Sciatic nerve (tissue), 2 donors: ENCODE measurements at places on chromosomes 2 and 18.
A peak's percentile ranks its signal among the peaks of the same experiment; 100 is the strongest.

GRCh38 chr2:191304939-191305875 lies 60.0 kb downstream of the MYO1B start:
- peak; percentile 70 for DNase-seq

GRCh38 chr2:40165509-40165844 lies 286.4 kb downstream of the SLC8A1 start:
- DNase-seq: no peak

- no peak for DNase-seq
Measured at GRCh38 chr2:69061525-69061924, 48.5 kb downstream of the ANTXR1 start.

DNA sequence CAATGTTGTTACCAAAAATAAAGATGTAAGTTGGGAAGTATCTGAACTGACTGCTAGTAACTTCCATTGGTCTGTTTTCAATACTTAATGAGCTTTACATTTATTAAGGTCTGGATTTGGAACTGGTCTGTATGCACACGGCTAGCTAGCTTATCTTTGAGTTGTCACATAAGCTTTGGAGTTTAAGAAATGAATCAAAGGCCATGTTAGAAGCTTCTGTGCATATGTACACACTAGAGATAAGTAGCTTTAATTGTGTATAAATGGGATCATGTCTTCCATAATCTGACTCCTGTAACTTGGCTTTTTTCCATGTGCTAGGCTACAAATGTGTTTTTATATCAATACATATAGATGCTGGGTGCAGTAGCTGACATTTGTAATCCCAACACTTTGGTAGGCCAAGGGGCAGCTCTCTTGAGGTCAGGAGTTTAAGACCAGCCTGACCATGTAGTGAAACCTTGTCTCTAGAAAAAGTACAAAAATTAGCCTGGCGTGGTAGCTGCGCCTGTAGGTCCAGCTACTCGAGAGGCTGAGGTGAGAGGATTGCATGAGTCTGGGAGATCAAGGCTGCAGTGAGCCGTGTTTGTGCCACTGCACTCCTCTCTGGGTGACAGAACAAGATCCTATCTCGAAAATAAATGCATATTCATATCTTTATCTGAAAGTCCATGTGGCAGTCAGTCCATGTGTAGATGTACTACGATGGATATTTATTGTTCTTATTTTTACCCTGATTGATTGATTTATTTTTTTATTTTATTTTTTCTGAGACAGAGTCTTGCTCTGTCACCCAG lies 27.2 kb downstream of the ATIC start:
- no peak for DNase-seq

- no peak for DNase-seq
Measured at GRCh38 chr2:24969784-24970183, 2.0 kb downstream of the DNAJC27 start.

DNA sequence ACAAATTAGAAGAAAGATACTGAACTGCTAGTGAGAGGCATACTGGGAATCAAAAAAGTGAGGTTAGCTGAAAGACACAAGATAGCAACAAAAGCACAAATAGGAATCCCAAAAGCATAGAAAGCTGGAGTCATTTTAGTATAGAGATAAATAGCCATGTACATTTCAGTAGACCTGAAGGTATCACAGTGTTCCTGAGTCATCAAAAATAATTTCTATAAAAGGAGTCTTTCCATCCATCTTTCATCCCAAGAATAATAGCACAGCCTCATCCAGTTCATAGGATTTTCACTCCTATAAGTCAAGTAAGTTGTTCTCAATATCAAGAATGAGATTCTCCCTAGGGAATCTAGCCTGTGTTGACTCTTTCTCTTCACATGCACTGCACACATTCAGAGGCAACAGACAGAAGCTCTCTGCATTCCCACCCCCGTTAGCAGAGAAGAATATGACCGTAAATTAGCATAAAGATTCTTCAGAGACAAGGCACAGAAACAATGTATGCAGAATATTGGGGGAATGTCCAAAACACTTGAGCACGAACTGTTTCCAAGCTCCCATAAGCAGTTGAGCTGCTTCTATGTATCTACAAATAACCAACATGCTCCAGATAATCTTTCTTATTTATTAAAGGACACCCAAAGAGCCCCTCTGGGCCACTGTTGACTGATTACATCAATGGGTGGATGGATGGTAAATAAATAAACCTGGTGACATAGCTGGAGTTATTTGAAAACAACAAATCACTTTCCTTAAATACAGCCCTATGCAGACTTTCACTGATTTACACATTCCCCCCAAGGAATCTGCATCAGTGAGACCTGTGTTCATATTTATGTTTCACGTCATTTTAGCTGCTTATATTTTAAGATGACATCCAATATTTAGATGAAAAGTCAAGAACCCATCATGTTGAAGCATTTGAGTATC lies 174.5 kb upstream of the PKDCC start:
- DNase-seq: no peak

DNA sequence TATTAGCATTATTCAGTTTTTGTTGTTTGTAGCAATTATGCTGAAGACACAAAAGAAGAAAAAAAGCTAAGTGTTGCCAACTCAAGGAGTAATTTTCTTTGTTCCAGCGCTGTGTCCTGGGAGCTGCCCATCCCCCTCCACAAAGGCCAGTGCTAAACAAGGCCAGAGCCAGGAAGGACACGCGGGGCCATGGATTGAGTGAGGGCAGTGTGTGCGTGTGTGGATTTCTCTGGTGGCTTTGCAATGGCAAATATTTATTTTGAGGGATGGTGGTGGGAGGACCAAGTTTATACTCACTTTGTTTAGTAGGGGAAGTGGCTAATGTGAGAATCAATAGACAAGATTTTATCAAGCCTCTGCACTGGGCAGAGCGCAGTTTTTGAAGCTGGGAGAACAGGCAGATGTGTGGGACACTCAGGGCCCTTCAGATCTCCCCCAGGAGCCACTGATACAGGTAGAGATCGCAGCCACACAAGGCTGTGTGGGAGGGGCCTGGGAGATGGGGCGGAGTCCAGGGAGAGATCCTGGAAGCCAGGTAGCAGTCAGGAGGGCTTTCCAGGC lies 11.4 kb downstream of the AGAP1 start:
- DNase-seq: no peak

DNA sequence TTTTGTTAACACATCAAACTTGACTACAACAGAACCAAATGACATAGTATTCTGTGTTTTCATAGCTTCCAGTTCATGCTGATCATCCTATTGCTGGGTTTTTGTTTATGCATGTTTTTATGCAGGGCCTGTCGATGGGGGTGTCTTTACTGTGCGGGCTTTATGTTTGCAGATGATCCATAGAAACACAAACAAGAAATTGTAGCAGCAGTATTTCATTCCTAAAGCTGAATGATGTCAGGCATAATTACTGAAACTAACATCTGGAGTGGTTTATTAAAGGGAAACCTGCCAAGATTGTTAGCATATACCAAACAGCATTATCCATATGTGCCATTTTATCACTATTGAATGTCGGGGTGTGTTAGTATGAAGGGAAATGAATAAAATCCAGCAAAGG lies 129.7 kb downstream of the PTPRM start:
- no peak for DNase-seq

- DNase-seq: no peak
Measured at GRCh38 chr2:100142393-100142792, at the start of gene AFF3. AFF3 (minus strand) TSS chr2:100142590; CDS start chr2:100104454, 38,136 bp downstream.

GRCh38 chr2:194661431-194661830 lies 995.6 kb upstream of the SLC39A10 start:
- DNase-seq: no peak

DNA sequence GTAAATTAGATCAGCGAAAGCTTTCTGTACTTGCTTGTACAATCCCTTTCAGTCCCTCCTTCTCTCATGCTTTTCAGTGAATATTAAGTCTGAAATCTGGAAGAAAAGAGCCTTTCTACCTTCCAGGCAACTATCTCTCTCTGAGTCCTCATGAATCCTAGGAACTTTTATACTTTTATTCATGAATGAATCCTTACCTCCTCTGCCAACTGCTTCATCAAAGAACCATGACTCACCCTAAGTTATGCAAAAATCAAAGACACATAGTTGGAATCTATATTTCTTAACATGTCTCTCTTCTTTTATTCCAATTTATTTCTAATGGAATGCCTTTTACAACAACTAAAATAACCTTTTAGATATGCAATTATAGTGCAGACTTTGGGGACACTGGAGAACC lies 394.2 kb downstream of the CLIP4 start:
- DNase-seq: no peak

DNA sequence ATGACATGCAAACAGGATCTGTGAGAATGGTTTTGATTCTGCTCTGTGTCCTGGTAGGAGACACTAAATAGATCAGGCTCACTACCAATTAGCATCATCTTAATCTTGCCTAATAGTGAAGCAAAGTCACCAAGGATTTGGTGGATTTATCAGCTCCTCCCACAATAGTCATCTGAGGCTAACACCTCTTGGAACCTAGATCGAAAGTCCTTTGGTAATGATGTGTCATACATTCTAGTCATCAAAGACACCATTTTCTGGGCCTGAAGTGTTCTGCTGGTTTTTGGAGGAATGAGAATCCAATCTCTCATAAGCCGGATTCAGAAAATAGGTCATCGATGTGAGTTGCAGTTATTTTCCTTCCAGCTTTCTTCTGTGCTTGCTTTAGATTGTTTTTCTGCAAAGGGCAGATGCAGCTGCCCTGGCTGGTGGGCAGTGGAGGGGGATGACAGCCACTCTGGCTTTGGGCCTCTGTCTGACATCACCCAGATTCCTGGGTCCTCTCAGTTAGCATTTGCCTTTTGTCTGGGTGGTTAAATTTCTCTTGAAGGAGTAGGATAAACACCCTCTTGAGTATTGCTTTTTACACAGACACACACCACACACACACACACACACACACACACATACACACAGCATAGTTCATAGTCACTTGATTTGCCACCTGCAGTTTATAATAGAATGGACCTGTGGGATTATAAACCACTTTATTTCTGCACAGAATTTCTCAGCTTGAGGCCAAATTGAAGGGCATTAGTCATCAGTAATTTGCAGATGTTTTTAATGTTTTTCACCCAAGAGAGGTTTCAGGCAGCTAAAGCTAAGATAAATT lies at the start of gene MYO3B:
Gene MYO3B (plus strand): TSS at position 198 of the 832 bp plus-strand sequence. CDS start 141 bp downstream, at position 339.
- DNase-seq: no peak

GRCh38 chr2:86189782-86190416 lies 5.4 kb downstream of the IMMT start:
- no peak for DNase-seq

- DNase-seq: no peak
Measured at GRCh38 chr2:236939721-236940231, 145.9 kb upstream of the COPS8 start.

- no peak for DNase-seq
Measured at GRCh38 chr18:74288730-74289129, 3.0 kb downstream of the CYB5A start.

DNA sequence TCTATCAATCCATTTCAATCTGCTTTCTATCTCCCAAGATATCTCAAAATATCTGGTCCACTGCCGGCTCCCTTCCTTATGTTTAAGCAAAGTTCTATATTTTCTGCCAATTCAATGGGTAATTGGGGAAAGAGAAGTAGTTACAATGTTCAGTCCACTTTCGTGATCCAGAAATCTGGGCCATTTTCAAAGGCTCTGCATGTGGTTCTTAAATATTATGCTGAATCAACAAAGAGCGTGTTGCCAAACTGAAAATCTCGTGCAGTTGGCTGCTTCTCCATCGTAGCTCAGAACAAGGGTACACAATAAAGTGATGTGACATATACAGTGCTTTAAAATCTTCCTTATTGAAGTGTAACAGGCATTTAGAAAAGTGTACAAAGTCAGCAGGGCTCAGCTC lies 863.1 kb downstream of the RNF144A start:
- no peak for DNase-seq

DNA sequence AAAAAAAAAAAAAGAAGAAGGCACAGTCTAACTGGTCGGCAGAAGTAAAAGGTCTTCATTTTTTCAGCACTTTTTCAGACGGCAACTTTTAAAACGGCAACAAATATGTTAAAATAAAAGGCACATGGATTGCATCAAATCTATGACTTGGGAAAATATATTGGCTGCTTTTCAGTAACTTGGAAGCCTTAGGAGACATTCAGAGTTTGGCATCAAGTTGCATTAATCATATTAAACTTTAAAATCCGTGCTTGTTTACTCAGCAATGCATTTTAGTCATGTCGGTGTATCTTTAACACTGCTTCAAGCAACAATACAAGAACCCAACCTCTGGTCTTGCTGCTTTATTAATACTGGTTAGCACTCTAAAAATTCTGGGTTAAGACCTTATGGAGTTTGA lies 111.1 kb downstream of the MEP1B start:
- no peak for DNase-seq

DNA sequence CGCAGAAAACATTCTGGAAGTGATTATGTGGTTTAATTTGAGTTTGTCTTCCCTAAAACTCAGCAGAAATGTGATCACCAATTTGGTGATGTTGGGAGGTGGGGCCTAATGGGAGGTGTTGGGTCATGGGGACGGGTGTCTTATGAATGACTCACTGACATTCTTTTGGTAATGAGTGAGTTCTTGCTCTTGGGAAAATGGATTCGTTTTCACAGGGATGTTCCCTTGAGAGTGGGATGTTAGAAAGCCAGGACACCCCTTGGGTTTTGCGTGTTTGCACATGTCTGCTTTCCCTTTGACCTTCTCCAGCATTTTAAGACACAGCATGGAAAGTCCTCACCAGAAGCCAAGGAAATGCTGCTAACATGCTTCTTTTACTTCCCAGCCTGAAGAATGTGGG lies 321.5 kb upstream of the NT5C1B start:
- no peak for DNase-seq

DNA sequence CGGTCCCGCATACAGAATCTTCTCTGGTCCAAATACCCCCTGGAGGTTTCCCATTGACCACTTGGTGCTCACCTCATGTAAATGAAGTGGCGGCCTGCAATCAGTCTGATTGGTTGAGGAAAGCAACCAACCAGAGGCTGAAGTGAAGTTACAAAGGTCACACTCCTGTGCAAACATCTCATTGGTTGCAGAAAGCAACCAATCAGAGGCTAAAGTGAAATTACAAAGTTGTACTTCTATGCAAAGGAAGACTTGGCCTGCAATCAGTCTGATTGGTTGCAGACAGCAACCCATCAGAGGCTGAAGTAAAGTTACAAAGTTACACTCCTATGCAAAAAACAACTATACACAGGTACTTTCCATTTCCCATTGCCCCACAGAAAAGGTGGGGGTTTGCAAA lies 2.5 kb upstream of the SP100 start:
- DNase-seq: no peak

GRCh38 chr2:62398356-62398755 lies 107.6 kb downstream of the TMEM17 start:
- no peak for DNase-seq

GRCh38 chr2:103739186-103739585 lies 977.4 kb downstream of the TMEM182 start:
- no peak for DNase-seq

DNA sequence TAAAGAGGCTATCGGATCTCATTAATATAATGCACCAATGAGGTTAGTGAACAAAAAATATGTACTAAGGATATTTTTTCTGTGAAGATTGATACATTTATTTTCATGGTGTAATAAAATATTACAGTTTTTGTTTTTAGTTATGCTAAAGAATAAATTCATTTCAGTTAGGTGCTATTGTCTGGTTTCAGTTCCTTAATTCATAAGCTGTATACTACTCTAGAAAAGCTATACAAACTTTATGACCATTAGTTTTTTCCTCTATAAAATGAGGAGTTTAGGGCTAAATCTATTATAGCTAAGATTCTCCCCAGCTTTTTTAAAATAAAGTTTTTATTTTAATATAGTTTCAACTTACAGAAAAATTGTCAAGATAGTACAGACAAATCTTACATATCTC lies 1311.7 kb upstream of the NXPH2 start:
- DNase-seq: no peak
